NCI-H2029 (cell line): ENCODE measurements at places on chromosomes 13 and 19.

DNA sequence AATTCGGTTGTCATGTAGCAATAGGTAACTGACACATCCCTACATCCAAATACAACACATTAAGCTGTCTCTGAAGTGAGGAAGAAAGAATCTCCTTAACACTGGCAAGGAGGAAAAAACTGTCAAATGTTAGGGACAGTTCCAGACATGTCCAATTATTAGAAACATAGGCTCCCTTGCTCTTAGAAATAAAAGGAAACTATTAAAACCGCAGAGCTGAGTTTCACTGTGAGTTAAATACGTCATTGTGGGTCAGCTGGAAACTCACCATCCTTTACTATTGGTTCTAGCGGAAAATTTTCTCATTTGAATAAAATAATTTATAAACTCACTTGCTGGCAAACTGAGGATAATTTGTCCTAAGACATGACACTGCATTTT is 40.7 kb downstream of the STARD13 start:
- no peak for DNase-seq

- no peak for DNase-seq
Measured at GRCh38 chr13:53214433-53214832, 185.8 kb downstream of the OLFM4 start.

DNA sequence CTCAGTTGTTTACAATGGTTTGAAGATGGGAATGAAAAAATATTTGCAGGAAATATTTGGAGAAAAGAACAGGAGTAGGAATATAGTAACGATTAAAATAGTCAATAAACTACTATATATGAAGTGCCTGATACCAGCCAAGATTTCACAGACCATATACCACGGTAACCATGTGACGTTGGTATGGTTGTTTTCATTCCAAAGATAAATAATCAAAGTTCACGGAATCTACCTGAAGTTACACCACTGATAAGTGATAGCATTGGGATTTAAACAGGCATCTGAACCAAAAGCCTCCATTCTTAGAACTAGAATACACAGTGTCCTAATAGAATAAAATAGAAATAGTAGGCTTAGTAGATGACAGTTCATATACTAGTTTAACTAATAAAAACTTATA is 123.5 kb downstream of the RBM26 start:
- no peak for DNase-seq

GRCh38 chr19:35943321-35944301 is 7.4 kb downstream of the LRFN3 start:
- no peak for DNase-seq

GRCh38 chr13:40595693-40596092 is 70.7 kb downstream of the FOXO1 start:
- DNase-seq: no peak
